Fibroblast of lung (primary cell): ENCODE measurements at places on chromosomes 5 and 9. TPM values are rescaled to one million over a fixed set of nuclear protein-coding genes. Genes with fewer than 3 reads are reported as not detected.
A peak's percentile ranks its signal among the peaks of the same experiment; 100 is the strongest.

DNA sequence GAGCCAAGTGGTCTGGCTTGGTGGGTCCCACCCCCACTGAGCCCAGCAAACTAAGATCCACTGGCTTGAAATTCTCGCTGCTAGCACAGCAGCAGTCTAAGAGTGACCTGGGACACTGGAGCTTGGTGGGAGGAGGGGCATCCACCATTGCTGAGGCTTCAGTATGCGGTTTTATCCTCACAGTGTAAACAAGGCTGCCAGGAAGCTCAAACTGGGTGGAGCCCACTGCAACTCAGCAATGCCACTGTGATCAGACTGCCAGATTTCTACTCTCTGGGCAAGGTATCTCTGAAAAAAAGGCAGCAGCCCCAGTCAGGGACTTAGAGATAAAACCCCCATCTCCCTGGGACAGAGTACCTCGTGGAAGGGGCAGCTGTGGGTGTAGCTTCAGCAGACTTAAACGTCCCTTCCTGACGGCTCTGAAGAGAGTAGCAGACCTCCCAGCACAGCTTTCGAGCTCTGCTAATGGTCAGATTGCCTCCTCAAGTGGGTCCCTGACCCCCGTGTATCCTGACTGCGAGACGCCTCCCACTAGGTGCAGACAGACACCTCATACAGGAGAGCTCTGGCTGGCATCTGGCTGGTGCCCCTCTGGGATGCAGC is 18.2 kb upstream of the STK32A start:
- H3K27ac ChIP-seq = no peak overlapping the region
- no peaks in the 10 kb centered on the region for H3K36me3 ChIP-seq
- no peaks in the 10 kb centered on the region for H3K27me3 ChIP-seq
- DNase-seq = peak; percentile 16

Gene DND1
- under 0.01 and 0.33 TPM in 2 replicates for total RNA-seq

DNA sequence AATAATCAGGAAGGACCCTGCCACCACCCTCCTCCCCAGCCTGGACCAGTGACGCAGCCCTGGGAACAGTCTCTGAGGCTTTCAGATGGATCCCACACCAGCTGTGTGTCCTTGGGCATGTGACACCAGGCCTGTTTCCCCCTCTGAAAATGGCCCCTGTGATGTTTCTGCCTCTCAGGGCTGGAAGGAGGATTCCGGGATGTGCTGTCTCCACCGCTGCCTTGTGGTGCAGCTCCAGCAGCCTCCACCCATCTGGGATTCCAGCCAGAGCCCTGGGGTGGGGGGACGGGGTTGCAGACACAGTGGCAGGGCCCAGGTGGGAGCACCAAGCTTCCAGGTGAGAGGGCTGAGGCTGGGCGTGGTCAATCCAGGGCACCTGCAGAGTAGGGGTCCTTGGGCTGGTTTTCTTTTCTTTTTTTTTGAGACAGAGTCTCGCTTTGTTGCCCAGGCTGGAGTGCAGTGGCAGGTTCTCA is 179.7 kb upstream of the IER5L start:
- H3K27ac ChIP-seq = no peak overlapping the region
- H3K36me3 ChIP-seq = no peaks in the 10 kb centered on the region
- no peak for DNase-seq
- no peak overlapping the region for H3K4me3 ChIP-seq
- no peaks in the 10 kb centered on the region for H3K27me3 ChIP-seq

DNA sequence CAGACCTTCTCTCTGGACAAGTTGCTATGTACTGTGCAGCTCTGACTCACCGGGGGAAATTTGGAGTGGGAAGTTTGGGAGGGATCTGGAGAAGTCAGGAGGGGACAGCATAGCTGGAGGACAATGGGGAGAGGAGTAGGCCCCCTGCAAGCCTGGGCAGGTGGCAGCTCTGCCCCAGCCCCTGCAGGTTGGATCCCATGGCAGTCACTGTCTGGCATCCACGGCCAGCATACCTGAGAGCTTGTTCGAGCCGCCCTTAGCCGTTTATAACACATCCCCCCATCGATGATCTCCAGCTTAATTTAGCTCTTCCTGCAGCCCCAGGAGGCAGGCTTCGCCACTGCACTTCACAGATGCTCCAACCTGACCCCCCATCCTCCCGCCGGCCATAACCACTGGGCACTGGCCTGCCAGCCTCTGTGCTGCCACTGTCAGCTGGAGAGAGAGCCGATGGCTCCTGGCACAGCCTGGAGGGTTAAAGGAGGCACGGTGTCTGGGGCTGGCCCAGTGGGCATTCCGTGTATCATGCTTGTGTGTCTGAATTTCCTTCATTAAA is 57.7 kb upstream of the RNU6ATAC start:
- no peaks in the 10 kb centered on the region for H3K27me3 ChIP-seq
- no peak overlapping the region for H3K27ac ChIP-seq
- peaks cover 2% of the 10 kb centered on the region for H3K4me1 ChIP-seq

DNA sequence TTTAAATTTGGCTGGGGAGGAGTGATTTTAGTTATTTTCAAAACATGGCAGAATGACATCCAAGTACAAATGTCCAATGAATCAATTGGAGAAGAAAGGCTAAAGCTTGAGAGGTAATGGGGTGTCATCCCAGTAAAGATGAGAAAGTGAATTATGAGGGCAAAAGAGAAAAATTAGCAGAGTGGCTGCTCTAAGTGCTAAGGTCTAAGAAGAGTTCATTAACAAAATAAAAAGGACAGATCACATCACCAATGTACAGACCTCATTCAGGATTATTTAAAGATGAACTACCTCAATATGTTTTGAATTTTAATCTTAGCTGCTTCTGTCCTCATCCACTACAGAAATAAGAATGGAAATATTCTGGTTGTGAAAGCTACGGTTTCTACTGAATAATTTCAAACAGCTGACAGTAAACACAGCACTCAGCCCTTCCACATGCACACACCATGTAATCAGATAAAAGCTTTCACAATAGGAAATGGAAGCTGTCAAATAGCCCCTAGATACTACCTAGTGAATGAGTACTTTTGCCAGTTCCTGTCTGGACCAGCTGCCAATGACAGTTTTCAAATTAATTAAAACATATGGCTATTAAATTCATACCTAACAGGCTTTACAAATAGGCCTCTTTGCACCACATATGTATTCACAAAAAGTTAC is 171.5 kb downstream of the SSBP2 start:
- no peak overlapping the region for H3K4me3 ChIP-seq
- no peak for DNase-seq
- no peaks in the 10 kb centered on the region for H3K36me3 ChIP-seq

Gene HMGXB3
- total RNA-seq = 25.9 and 29.9 TPM in 2 replicates
